C1 segment of cervical spinal cord (tissue), 14 donors: ENCODE measurements at places on chromosomes 2 and 18.
A peak's percentile ranks its signal among the peaks of the same experiment; 100 is the strongest.

DNA sequence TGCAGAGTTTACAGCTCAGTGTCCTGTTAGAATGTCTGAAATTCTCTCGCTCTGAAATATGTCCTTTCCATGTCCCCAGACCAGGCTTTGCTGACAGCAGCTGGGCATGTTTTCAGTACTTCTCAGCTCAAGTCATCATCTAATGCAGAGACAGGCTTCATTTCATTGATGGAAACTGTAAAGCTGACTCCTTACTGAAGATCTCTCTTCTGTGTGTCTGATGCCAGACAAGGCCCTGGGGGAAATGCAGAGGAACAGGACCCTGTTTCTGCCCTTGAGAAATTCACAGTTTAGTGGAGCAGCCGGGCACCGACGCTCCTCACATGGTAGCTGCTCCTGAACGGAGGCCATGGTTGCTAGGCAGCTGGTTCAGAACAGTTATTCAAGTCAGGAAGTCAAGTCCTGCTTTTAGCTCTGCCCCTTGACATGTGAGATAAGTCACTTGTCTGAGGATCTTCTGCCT lies 24.6 kb upstream of the FZD7 start:
- peak; percentile 7 for DNase-seq

DNA sequence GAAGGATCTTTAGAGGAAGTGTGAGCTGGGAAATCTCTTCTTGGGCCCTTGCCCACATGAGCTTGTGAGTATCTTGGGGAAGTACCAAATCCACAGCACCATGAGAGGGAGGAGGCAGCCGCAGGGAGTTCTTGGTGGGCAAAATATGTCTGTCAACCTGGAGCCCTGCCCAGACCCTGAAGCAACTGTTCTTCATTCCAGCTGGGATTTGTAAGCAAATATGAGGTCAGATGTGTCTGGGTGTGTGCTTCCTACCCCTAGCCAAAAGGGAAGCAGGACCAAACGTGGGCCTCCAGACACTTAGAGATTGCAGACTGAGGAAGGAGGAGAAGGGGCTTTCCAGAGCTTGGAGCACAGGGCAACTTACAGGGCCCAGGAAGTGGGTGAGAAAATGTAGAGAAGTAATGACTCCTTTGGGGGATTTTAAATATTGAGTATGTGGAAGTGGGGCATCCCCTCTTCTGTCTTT lies 41.9 kb downstream of the TMEM247 start:
- no peak for DNase-seq

GRCh38 chr18:74440808-74441427 lies 16.2 kb downstream of the DIPK1C start:
- no peak for DNase-seq

GRCh38 chr2:114542695-114543094 lies 100.3 kb downstream of the DPP10 start:
- DNase-seq: no peak

GRCh38 chr2:105490956-105491355 lies 92.1 kb upstream of the FHL2 start:
- DNase-seq: no peak

GRCh38 chr2:239953418-239954061 lies 71.6 kb downstream of the NDUFA10 start:
- no peak for DNase-seq

- DNase-seq: no peak
Measured at GRCh38 chr18:31723990-31724711, 36.5 kb downstream of the SLC25A52 start.
